ENCODE measurements at places on chromosomes 2 and 18.
A peak's percentile ranks its signal among the peaks of the same experiment; 100 is the strongest.

DNA sequence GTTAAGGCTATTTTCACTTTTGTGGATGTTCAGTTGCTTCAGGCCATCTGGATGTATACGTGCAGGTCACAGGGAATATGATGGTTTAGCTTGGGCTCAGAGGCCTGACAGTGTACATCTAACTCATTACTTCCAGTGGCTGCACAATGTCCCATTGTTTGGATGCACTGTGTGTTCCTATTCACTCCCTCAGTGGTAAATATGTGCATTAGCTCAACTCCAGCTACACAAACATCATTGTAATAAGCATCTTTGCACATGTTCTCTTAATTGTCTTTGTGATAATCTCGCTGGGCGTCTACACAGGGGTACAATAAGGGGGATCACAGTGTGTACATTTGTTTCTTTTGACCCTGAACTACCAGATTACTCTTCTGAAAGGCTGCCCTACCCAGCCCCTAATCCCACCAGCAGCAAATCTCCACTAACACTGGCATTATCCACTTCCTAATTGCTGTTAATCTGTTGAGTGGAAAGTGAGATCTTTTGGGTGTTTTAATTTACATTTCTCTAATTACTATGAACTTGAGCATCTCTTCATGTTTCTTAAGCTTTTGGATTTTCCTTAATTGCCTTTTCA lies 56.1 kb upstream of the POLE4 start:
- peak; percentile 39 for DNase-seq

DNA sequence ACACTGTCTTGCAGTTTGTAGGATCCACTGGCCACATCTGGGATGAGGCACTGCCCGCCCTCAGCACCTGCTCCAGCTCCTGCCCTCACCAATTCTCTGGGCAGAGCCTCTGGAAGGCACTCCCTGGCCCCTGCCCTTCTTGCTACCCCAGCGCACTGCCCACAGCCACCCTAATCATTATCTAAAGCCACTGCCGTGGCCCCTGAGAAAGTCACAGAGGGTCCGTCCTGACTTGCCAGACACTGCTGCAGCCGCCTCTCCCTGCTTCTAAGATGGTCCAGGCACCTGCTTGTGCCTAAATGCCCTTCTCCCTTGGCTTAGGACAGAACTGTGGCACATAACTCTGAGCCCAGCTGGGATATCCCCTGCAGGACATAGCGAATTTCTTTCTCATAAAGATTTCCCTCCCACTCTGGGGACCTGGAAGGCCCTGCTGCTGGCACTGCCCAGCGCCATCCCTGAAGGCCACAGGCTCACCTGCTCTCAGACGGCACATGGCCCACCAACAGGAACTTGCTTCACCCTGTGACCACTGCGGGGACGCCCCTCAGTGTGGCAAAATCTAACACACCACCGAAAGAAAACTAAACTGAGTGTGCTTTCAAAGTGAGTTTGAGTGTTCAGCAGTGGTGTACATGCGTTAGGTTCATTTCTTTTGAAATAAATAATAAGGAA lies 244.9 kb downstream of the HDAC4 start:
- DNase-seq = no peak

DNA sequence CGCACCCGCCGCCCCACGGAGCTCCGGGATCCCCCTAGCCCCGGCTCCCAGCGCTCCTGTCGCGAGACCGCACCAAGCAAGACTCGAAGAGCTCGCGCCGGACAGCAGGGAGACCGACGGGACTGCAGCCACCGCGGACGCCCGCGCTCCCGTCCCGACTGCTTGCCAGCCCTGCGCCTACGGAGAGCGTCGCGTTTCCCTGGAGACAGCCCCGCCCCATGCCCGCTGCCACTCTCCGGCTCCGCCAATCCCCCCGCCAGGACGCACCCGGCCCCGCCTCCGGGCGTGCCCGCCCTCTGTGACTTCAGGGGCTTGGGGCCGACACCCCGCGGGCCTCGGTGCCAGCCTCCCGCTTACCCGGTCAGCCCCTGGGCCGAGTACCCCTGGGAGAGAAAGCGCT lies at the start of gene ANKMY1:
Gene ANKMY1, minus strand, starts transcription at position 181 of the 400 bp plus-strand sequence. CDS start 653 bp downstream, outside the sequence.
- DNase-seq = no peak

DNA sequence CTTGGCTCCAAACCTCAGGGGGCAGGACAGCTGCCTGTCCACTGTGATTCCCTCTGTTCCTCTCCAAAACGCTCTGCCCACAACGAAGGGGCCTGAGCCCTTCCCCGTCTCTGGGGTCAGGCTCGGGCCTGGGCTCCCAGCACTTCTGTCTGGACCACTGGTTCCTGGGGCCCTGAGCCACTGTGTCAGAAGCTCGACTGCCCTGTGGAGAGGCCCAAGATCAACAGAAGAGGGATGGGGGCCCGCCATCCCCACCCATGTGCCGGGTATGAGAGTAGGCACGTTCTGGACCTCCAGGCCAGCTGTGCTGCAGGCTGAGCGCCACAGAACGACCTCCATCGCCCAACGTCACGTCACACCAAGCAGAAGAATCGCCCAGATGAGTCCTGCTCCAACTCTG lies 119.9 kb upstream of the HS6ST1 start:
- no peak for DNase-seq

DNA sequence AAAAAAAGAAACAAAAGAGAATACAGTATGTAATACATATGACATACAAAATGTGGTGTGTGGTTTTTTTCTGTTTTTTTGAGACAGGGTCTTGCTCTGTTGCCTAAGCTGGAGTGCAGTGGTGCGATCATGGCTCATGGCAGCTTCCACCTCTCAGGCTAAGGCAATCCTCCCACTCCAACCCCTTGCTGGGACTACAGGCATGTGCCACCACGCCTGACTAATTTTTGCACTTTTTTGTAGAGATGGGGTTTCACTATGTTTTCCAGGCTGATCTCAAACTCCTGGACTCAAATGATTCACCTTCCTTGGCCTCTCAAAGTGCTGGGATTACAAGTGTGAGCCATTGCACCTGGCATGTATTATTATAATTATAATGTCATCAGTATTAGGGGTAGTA lies 38.9 kb downstream of the DHX57 start:
- no peak for DNase-seq

DNA sequence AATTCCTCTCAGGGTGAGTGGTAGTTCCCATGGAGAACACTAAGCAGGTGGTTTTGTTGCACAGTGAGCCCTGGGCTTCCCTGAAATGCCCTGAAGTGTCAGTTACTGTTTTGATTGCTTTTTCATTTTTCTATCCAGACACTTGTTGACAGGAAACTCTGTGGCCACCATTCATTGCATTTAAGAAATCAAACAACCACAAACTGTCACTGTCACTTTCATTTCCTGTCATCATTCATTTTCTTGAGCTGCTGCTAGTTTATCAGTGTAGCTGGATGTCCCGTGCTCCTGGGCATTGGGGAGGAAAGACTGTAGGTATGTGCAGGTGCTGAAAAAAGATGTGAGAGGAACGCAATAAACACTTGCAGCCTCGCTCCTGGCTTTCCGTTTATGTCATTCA lies 891.6 kb upstream of the ZEB2 start:
- no peak for DNase-seq
